ENCODE measurements at places on chromosomes 13 and 19.

DNA sequence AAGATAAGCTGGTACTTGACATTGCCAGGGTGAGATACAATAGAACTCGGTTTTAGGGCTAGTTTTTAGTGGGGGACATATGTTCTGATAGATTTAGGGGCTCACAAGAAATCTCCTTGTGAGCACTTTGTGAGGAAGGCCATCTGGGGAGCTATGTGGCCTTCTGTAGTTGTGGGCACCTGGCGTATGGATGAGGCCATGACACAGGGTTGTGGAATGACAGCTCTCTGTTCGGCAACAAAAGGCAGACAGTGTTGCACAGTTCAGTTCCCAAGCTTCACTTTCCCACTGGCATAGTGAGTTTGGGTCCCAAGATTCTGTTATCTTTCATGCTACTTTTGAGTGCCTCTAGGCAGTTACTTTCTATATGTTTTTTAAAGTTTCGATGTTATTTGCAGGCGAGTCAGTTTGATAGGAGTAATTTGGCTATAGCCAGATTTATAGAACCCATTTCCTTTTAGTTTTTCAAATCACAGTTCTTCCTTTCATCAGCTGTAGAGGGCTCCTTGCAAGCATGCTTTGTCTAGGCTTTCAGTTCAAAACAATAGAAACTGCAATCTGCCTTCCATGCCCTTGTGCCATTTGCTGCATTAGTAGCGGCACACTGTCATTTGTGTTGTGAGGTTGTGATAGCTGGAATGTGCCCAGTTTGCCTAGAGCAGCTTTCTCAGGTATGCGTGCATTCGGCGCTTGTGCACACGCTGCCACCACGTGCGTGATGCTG lies 70.6 kb upstream of the TEX29 start:
- DNase-seq = no peak

- DNase-seq = no peak
Measured at GRCh38 chr13:46345398-46345797, 41.7 kb downstream of the RUBCNL start.

DNA sequence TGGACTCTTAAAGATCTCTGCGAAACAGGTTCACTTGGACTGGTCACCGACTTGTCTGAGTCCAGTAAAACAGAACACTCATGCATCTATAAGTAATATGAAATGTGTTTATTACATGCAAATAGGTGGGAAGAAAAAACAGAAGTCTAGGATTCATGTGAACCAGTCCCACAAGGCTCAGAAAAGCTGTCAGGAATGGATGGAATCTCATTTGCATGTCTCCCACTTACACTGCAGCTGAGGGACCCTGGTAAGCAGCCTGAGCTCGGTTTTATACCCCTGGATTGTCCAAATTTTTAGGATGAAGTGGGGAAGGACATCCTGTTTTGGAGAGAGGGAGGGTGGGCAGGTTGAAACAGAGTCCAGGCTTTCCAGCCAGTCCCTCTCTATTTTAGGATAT lies 1545.1 kb upstream of the PCDH20 start:
- no peak for DNase-seq

DNA sequence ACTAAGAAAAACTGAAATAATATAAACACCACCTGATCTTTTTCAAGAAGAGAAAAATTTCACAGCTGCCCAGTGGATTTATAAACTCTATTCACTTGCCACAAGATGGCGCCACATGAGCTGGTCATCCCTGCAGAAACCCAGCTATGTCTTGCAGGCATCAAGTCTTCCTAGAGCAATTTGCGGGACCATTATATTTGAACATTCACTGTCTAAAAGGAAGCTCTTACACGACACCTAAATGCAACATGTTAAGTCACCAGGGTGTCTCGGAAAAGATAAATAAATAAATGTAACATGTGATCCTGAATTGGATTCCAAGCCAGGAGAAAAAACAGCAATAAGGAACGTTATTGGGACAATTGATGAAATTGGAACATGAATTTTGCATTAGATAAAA lies 20.3 kb upstream of the AKT2 start:
- DNase-seq = peak; percentile 41

DNA sequence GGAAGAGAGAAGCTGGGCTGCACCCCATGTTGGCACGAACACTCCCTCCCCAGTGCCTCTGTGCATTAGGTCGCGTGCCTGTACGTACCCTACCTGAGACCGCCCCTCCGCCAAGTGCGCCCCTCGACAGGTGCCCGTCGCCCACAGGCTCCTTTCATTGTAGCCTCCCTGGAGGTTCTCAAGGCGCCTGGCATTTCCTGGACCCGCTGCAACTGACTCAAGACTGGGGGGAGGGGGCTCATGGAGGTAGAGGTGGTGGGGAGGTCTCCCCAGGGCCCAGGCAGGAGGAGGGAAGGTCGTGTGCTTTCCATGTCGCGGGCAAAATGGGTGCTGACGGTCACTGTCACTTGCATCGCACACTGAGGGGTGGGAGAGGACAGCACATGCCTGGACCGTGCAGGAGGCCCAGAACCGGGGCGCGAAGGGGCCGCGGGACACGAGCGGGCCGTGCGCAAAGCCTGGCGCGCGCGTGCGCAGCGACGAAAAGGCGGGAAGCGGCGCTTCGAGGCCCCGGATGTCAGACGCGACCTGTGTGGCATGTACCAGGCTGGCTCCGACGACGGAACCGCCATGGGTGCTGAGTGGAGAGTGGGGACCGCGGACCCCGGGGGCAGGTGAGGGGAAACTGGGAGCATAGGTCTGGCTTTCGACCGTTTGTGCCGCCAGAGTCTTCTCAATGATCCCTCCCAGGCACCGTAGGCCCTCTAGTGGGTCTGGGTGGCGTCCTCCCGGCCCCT lies 16.5 kb downstream of the NFIX start:
- DNase-seq = no peak

GRCh38 chr13:62357887-62358645 lies 942.4 kb upstream of the PCDH20 start:
- DNase-seq = no peak

All from stimulated activated CD8-positive, alpha-beta memory T cell treated with anti-CD3 and anti-CD28 coated beads, Interleukin-7, amount 100 ng/mL, for 1 hour (primary cell).